Tracheal epithelial cell (primary cell): ENCODE measurements at places on chromosomes 1 and 21. TPM values are rescaled to one million over a fixed set of nuclear protein-coding genes. Genes with fewer than 3 reads are reported as not detected.

The LRRC71 gene
- not detected in 2 replicates for total RNA-seq

The SLC6A9 gene
- 11.9 and 14.7 TPM in 2 replicates for total RNA-seq

The ERG gene
- total RNA-seq: under 0.01 and 0.24 TPM in 2 replicates

The SLC6A17 gene
- 0.24 TPM in 1 of 2 replicates, not detected in the other for total RNA-seq

The WNT3A gene
- total RNA-seq: under 0.01 TPM in 1 of 2 replicates, not detected in the other

The LMOD1 gene
- not detected in 2 replicates for total RNA-seq

The PTGFRN gene
- total RNA-seq: 97.4 and 168 TPM in 2 replicates

The PODN gene
- 0.48 TPM in 1 of 2 replicates, not detected in the other for total RNA-seq

The ZNF670 gene
- 2.7 and 3.4 TPM in 2 replicates for total RNA-seq

The GIPC2 gene
- 0.48 and 3.4 TPM in 2 replicates for total RNA-seq

The C8A gene
- total RNA-seq: not detected in 2 replicates

The RER1 gene
- 59.8 and 66.5 TPM in 2 replicates for total RNA-seq

The FCRL1 gene
- total RNA-seq: not detected in 2 replicates

The NBPF3 gene
- total RNA-seq: 9.6 and 11.6 TPM in 2 replicates

The RNF223 gene
- 3.8 and 5.1 TPM in 2 replicates for total RNA-seq

The OR14K1 gene
- not detected in 2 replicates for total RNA-seq

The TRIM67 gene
- total RNA-seq: not detected in 2 replicates

The E2F2 gene
- under 0.01 and 0.24 TPM in 2 replicates for total RNA-seq

The NR1I3 gene
- not detected in 2 replicates for total RNA-seq

The TUT4 gene
- 20.0 and 28.1 TPM in 2 replicates for total RNA-seq

The OR2T35 gene
- total RNA-seq: not detected in 2 replicates

The SMYD2 gene
- 62.9 and 76.1 TPM in 2 replicates for total RNA-seq

The MT1HL1 gene
- not detected in 2 replicates for total RNA-seq

The DTL gene
- total RNA-seq: 3.0 and 6.5 TPM in 2 replicates

The ADARB1 gene
- total RNA-seq: 13.0 and 14.2 TPM in 2 replicates

The UMODL1 gene
- not detected in 2 replicates for total RNA-seq

The RAB4A gene
- 38.1 and 42.0 TPM in 2 replicates for total RNA-seq

The LCE1C gene
- 0.24 and 1.3 TPM in 2 replicates for total RNA-seq

The CD5L gene
- not detected in 2 replicates for total RNA-seq

The OR2L13 gene
- total RNA-seq: not detected in 2 replicates

The DNAJC28 gene
- total RNA-seq: 0.85 and 1.4 TPM in 2 replicates

The MLLT11 gene
- 1.9 and 4.6 TPM in 2 replicates for total RNA-seq

The JAM2 gene
- not detected in 2 replicates for total RNA-seq

The RAVER2 gene
- 8.2 and 10.0 TPM in 2 replicates for total RNA-seq

The ACTL8 gene
- not detected in 2 replicates for total RNA-seq

The TNFRSF9 gene
- 1.5 and 3.1 TPM in 2 replicates for total RNA-seq

The RIPPLY3 gene
- total RNA-seq: 0.24 TPM in 1 of 2 replicates, not detected in the other

The A3GALT2 gene
- not detected in 2 replicates for total RNA-seq

The SLC45A1 gene
- 0.24 and 0.85 TPM in 2 replicates for total RNA-seq

The CNIH4 gene
- total RNA-seq: 71.0 and 115 TPM in 2 replicates

The RNU11 gene
- not detected in 2 replicates for total RNA-seq

The LAMC2 gene
- total RNA-seq: 656 and 1,907 TPM in 2 replicates

The MATN1 gene
- not detected in 2 replicates for total RNA-seq

The TMEM201 gene
- total RNA-seq: 3.4 and 4.5 TPM in 2 replicates

The OR2L2 gene
- total RNA-seq: under 0.01 TPM in 1 of 2 replicates, not detected in the other

The RGS4 gene
- total RNA-seq: 0.21 and 1.2 TPM in 2 replicates

The TLCD4 gene
- 0.21 and 4.1 TPM in 2 replicates for total RNA-seq

The SNX7 gene
- 31.1 and 36.2 TPM in 2 replicates for total RNA-seq
